ENCODE measurements at places on chromosomes 11 and 22.

DNA sequence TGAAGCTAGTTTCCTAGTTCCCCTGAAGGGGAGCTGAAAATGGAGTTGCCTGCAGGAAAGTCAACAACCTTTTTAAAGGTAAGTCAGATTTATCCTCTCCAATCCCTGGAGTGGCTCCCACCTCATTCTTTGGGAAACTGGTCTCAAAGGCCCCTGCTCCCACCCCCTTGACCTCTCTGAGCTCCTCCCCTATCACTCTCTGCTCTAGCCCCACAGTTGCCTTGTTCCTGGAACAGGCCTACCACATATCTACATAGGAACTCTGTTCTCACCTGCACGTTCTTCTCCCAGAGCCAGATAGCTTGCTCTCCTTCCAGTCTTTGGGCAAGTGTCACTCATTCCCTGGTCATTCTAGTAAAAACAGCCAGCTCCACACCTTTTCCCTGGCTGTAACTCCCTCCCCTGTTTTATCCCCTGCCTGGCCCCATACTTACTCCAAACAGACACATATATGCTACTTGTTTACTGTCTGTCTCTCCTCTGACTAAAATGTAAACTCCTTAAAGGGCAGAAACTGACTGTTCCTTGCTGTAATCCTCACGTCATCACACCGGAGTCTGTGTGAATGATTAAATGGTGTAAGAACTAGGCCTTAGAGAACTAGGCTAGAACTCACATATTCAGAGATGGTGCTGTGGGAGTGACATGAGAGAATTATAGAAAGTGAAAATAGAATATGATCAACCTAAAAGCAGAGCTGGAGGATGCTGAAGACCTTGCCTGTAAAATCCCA is 53.3 kb downstream of the TCF20 start:
- no peak for DNase-seq

- no peak for DNase-seq
Observed at GRCh38 chr22:22999523-22999922, 70.8 kb upstream of the GNAZ start.

DNA sequence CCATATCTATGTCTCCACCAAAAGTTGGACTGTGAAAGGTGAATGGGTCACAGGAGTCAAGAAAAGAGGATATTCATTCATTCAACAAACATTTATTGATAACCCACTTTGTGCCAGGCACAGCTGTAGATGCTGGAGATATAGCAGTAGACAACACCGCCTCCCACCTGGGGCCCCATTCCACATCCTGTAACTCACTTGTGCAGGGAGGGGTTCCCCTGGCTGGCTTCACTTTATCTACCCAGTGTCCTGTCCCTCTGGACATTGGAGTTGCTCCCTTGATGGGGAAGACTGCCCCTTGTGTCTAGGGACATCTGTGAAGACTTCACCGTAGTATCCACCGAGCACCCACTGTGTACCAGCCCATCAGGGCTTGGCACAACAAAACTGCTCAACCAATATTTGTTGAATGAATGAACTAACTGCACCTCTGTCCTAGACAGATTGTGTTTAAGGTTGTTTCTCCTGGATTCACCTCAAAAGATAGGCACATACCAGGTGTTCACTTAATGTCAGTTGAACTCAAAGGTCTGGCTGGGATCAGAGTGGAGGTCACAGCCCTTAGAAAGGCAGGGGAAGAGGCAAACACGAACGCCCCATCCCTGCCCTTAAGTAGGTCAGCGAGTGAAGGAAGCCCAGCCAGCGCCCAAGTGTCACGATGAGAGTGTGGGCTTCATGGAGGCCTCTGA is 1.4 kb upstream of the OVOL1 start:
- DNase-seq: no peak

- no peak for DNase-seq
Observed at GRCh38 chr11:133531971-133532651, at the start of gene OPCML. Gene OPCML (minus strand): TSS chr11:133532501.

- DNase-seq: no peak
Observed at GRCh38 chr22:37661160-37661924, 2.8 kb downstream of the PDXP start.

- DNase-seq: no peak
Observed at GRCh38 chr22:33860386-33860785, 59.9 kb downstream of the LARGE1 start.

DNA sequence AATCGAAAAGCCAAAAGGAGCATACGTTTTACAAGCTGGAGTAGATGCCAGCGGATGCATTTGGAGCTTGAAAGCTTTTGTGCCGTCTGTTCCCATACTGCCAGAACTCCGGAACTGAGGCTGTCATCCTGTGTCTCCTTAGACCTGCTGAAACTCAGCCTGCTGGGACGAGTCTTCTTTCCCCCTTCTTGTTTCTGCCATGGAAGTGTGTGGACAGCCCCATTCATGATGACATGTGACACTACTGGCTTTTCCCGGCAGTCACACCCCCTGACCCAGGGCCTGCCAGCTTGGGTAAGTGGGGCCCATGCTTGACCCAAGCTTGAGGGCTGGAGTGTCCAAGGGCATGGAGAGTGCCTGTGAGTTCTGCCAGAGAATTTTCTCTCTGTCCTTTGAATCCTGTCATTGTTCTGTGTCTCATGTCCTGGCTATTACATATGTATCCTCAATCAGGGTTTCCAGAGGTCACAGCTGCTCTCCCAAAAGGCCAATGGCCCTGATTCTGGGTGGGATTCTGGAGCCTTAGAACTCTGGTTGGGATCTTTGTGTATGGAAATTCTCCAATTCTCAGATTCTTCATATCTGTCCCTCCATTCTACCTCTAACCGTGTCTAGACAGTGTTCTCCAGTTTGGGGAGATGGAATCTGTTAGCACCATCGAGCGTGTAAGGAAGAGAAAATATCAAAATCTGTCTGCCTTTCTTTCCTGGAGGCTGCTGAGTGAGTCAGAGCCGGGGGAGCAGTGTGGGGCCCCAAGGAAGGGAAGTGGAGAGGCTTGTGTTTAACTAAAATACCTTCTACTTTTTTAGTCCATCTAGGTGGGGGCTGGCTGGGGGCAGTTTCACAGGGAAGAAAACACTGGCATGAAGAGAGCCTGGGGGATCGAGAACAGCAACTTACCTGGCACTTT is 73.2 kb downstream of the KIAA1671 start:
- no peak for DNase-seq

GRCh38 chr22:23060612-23061400 is 9.5 kb upstream of the GNAZ start:
- DNase-seq: no peak

GRCh38 chr11:98545544-98546175 is 475.1 kb upstream of the CNTN5 start:
- no peak for DNase-seq

- no peak for DNase-seq
Observed at GRCh38 chr11:47969401-47969800, 11.0 kb upstream of the PTPRJ start.

DNA sequence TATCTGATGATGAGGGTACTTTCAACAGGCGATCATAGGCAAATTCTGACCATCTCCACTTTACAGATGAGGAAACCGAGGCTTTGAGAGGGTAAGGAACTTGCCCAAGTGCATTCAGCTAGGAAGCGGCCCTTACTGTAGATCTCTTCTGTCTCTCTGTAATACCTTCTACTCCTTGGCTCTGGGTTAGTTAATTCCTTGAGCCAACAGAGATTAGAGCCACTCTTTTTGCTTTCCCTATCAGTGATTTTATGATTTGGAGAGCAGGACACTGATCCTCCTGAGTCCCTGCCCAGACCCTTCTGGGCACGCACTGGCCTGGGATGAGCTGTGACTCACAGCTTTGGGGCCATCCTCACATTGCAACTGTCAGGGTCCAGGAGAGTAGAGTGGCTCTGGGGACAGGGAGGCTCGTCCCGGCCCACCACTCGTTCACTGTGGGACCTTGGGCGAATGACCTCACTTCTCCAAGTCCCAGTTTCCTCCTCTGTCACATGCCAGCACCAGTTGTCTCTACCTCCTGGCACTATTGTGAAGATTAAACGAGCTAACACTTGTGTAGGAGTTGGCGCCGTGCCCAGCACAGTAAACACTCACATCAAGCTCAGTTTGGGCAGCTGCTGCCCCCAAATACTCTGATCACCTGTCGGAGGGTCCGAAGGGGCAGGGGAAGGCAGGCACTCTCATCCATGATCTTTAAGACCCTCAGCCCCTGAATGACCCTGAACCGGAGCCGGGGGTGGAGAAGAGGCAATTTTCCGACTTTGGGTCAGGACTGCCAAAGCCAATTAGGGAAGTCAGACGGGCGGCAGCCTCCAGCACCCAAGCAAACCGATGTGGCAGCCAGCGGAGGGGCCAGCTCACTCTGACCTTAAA is 235.0 kb downstream of the MIAT start:
- DNase-seq: no peak

GRCh38 chr22:48393041-48393370 is 1434.7 kb downstream of the BRD1 start:
- DNase-seq: no peak

GRCh38 chr11:65726660-65727059 is 6.1 kb upstream of the RNASEH2C start:
- no peak for DNase-seq

GRCh38 chr11:77446911-77447629 is 26.8 kb downstream of the PAK1 start:
- no peak for DNase-seq

GRCh38 chr22:18905540-18906409 is at the start of gene DGCR6:
Gene DGCR6 (plus strand): TSS chr22:18906320. CDS start chr22:18906375, 55 bp downstream.
- no peak for DNase-seq

- DNase-seq: no peak
Observed at GRCh38 chr11:22898036-22898435, 37.8 kb upstream of the CCDC179 start.

DNA sequence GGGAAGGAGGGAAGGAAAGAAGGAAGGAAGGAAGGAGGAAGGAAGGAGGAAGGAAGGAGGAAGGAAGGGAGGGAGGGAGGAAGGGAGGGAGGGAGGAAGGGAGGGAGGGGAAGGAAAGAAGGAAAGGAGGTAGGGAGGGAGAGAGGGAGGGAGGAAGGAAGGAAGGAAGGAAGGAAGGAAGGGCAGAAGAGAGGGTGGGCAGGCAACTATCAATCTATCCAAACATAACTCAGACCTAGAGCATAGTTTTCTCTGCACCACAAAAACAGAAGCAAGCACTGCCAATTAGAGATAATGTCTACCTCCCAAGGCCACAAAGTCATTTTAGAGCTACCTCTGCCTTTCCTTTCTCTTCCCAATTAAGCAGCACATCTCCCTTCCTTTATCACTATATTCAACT is 109.1 kb downstream of the ETS1 start:
- DNase-seq: no peak

DNA sequence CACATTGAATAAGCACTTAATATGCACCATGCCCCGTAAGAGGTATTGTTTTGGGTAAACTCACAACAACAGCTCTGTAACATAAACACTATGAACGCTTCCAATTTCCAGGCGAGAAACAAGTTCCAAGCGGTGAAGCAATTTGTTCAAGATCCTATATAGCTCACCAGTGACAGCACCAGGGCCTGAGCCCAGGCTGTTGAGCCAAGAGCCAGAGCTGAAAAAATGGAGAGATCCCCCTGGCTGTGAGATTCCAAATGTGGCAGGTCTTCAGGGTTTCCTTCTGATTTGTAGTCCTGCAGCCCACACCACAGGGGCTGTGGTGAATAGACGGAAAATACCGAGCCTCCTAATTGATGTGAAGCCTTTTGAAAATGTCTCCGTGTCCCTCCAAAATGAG is 268.0 kb upstream of the KIRREL3 start:
- DNase-seq: no peak

- no peak for DNase-seq
Observed at GRCh38 chr11:9139628-9140357, 48.4 kb upstream of the SCUBE2 start.

GRCh38 chr11:67657300-67657699 is 6.8 kb upstream of the ACY3 start:
- DNase-seq: no peak

DNA sequence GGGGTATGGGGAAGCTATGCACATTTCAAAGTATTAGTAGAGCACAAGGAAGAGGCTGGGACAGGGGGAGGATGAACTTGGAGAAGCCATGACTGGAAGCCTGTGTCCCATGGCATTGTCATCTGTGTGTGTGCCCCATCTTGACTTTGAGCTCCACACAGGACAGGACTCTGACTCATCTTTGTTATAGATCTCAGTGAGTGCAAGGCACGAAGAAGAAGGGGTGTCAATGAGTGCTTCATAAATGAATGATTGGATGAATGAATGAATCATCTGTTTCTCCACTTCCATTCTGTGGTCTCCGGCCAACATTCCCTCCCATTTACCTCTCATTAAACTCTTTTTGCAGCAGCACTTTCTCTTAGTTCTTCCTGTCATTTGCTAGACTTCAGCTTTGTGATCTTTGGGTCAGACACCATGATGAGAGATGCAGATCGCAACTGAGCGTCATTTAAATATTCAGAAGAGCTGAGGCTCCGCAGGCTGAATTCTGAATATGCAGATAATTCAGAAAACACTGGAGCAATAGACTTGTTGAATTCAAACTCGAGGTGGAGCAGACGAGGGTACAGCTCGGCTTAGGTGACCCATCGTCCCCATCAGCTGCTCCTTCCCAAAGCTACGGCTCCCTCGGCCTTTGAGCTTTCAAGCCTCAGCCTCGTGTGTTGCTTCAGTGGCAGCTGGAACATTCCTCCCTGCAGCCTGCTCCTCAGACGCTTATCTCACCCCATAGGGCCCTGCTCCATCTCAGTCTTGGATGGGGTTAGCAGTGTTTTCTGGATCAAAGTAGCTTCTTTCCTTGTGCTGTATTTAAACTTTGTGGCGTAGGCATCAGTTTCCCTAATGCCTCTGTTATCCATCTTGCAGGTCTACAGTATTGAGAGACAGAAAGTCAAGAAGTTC is 30.8 kb downstream of the APOL3 start:
- DNase-seq: no peak

GRCh38 chr11:28961726-28962125 is 853.5 kb downstream of the METTL15 start:
- no peak for DNase-seq

- no peak for DNase-seq
Observed at GRCh38 chr11:66646828-66647227, 8.3 kb downstream of the RBM4 start.

- DNase-seq: no peak
Observed at GRCh38 chr11:110809417-110810199, 97.4 kb upstream of the ARHGAP20 start.

- no peak for DNase-seq
Observed at GRCh38 chr11:111231836-111232235, 13.7 kb upstream of the POU2AF2 start.

- DNase-seq: no peak
Observed at GRCh38 chr22:36337365-36338130, 50.2 kb downstream of the MYH9 start.

- no peak for DNase-seq
Observed at GRCh38 chr11:109586789-109587188, 164.8 kb downstream of the C11orf87 start.

All from esophagus squamous epithelium (tissue), 5 donors.